Neural crest cell (in vitro differentiated cells): ENCODE measurements at places on chromosomes 12 and 14. TPM values are rescaled to one million over a fixed set of nuclear protein-coding genes. Genes with fewer than 3 reads are reported as not detected.

GRCh38 chr12:14770496-14771461, 32.5 kb downstream of the WBP11 start:
- H3K4me1 ChIP-seq, result peaks cover 61% of the 10 kb centered on the region
- DNase-seq, result peak; percentile 76
- H3K4me3 ChIP-seq, result peak overlapping the region; percentile 99
- H3K36me3 ChIP-seq, result peaks cover 12% of the 10 kb centered on the region
- H3K27ac ChIP-seq, result peak overlapping the region; percentile 97
- H3K27me3 ChIP-seq, result peaks cover 12% of the 10 kb centered on the region

DNA sequence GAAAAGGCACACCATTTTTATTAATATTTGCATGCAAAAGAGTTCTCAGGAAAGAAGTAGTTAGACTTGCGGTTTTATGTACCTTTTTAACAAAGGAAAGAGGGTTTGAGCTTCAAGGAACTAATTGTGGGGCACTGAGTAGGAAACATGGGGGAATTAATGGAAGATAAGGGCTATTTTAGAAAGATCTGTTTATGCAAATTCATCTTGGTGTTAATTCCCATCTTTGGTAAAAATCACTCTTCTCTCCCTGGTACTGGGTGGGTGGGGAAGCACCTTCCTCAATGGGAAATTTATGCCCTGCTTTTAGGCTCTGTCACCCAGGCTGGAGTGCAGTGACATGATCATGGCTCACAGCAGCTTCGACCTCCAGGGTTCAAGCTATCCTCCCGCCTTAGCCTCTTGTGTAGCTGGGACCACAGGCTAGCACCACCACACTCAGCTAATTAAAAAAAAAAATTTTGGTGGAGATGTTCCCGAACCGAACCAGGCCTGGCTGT, 30.1 kb upstream of the RESF1 start:
- no peak for DNase-seq
- no peak overlapping the region for H3K27ac ChIP-seq
- no peak overlapping the region for H3K4me3 ChIP-seq

GRCh38 chr12:128383357-128383937, 116.5 kb downstream of the TMEM132C start:
- peaks cover 42% of the 10 kb centered on the region for H3K4me1 ChIP-seq
- peak overlapping the region; percentile 1 for H3K27ac ChIP-seq
- H3K36me3 ChIP-seq, result peaks cover 3% of the 10 kb centered on the region
- H3K4me3 ChIP-seq, result peak overlapping the region; percentile 41
- H3K27me3 ChIP-seq, result peaks cover 15% of the 10 kb centered on the region

The STXBP6 gene
- total RNA-seq, result 6.8 and 7.2 TPM in 2 replicates

The GPHN gene
- total RNA-seq, result 38.8 and 43.5 TPM in 2 replicates

The ACSM4 gene
- total RNA-seq, result not detected in 2 replicates
